Hepatocyte (in vitro differentiated cells): ENCODE measurements at places on chromosomes 2 and 18. TPM values are rescaled to one million over a fixed set of nuclear protein-coding genes. Genes with fewer than 3 reads are reported as not detected.
A peak's percentile ranks its signal among the peaks of the same experiment; 100 is the strongest.

DNA sequence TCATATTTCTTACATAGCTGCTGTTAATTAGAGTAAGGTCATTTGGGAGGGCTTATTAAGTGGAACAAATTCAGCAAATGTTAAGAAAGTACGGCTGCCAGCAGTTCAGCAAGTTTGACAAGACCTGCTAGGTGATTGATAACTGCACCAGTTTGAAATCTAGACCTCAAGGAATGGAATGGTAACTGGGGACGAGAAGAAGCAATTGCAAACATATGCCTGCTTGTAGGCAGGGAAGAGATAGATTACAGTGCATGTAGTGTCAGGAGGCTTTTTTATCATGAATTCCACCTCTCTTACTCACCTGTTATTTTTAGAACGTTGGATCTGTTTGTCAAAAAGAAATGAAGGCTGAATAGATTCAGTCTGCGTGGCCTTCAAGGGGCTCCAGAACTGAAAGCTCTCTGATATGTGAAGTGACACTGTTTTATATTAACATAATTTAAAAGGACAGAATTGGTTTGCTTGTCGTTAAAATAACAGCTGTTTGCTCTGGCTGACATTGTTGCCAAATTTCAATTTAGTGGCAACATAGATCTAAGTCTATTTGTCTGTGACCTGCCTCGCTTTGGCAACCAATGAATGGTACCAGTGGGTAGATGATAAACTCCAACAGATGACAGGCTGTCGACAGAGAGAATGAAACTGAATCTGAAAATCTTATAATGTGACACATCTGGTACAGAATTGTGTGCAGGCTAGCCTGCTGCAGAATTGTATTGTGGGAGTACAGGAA is 199.3 kb downstream of the ZNF407 start:
- no peak overlapping the region for H3K4me3 ChIP-seq
- H3K4me1 ChIP-seq = peaks cover 6% of the 10 kb centered on the region
- H3K27ac ChIP-seq = peak overlapping the region; percentile 71
- no peaks in the 10 kb centered on the region for H3K36me3 ChIP-seq
- H3K27me3 ChIP-seq = no peaks in the 10 kb centered on the region
- DNase-seq = peak; percentile 24

GRCh38 chr2:23091900-23092299 is 293.1 kb upstream of the KLHL29 start:
- no peaks in the 10 kb centered on the region for H3K27me3 ChIP-seq
- no peak overlapping the region for H3K27ac ChIP-seq
- DNase-seq = no peak
- no peaks in the 10 kb centered on the region for H3K36me3 ChIP-seq
- no peak overlapping the region for H3K4me3 ChIP-seq

DNA sequence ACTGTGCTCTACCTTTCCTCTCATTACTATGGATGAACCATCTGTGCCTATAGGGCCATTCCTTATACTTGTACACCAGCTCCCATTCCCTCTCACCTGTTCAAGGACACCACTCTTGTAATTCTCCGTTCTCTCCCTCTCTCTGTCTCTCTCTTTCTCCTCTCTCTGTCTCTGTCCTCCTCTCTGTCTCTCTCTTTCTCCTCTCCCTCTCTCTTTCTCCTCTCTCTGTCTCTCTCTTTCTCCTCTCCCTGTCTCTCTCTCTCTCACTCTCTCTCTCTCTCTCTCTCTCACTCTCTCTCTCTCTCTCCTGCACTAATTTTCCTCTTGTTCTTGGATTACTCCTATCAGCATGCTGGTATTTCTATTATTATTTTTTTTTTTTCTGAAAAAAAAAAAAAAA is 78.9 kb upstream of the RMDN2 start:
- DNase-seq = no peak
- H3K36me3 ChIP-seq = no peaks in the 10 kb centered on the region
- no peak overlapping the region for H3K4me3 ChIP-seq
- H3K27ac ChIP-seq = no peak overlapping the region

DNA sequence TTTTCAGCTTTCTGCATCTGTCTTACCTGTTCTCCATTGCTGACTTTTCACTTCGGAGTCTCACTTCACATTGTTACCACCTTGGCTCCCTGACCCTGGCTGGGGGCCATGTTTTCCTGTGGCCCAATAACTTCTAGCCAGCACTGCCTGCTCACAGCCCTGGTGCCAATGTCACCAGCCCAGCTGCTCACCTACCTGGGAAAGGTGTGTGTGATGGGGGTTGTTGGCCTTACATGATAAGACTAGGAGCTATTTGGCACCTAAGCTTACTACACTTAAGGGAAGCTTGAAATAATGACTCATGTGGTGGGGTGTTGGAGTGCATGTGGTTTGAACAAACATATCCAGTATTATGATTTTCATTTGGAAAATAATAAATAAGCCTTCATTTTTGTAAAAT is 37.5 kb upstream of the PGAP1 start:
- H3K36me3 ChIP-seq = no peaks in the 10 kb centered on the region
- H3K27me3 ChIP-seq = no peaks in the 10 kb centered on the region
- DNase-seq = no peak
- H3K4me3 ChIP-seq = no peak overlapping the region
- peaks cover 19% of the 10 kb centered on the region for H3K4me1 ChIP-seq

DNA sequence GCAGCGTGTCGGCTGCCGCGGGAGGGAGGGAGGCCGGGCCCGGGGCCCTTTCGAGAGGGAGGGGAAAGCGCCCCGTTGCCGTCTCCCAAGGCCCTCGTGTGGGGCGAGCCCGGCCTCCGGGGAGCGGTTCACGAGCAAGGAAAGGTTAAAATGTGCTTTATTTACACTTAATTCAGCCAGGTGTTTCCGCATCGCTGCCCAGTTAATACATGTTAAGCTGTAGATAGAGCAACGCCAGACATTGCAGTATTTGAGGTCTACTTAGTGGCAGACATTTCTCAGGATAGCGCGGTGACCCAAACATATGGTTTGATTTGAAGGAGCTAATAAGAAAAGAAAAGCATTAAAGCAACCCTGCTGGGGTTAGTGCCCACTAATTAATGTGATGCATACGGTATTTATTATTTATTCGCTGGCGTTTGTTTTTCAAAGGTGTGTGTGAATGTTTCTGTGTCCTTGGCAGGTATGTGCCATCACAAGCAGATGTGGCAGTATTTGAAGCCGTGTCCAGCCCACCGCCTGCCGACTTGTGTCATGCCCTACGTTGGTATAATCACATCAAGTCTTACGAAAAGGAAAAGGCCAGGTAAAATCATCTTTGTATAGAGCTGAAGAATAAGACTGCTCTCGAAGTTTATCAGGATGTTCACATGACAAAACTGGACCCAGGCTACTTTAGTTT is 571 bp downstream of the EEF1B2 start:
- H3K36me3 ChIP-seq = peaks cover 3% of the 10 kb centered on the region
- peak overlapping the region; percentile 94 for H3K27ac ChIP-seq
- peak overlapping the region; percentile 47 for H3K4me3 ChIP-seq
- peak; percentile 75 for DNase-seq

DNA sequence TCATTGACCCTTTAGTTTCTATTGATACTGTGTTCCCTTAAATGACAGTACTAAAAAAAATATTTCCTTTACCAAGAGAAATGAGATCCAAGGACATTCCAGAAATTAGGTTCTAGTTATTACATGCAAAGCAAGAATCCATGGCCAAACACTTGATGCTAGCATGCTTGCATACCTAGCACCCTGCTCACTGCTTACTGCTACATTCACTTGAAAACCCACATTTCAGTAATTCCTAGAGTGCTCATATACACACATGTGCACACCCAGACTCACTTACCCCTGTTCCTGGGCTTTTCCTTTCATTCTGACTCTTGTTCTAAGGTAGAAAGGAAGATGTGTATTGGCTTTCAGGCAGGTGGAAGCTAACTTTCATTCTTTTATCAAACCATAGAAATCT is 395.9 kb downstream of the THSD7B start:
- H3K4me1 ChIP-seq = no peaks in the 10 kb centered on the region
- DNase-seq = no peak
- no peak overlapping the region for H3K27ac ChIP-seq
- H3K27me3 ChIP-seq = no peaks in the 10 kb centered on the region

Gene CNDP1
- not detected in 2 replicates for total RNA-seq

DNA sequence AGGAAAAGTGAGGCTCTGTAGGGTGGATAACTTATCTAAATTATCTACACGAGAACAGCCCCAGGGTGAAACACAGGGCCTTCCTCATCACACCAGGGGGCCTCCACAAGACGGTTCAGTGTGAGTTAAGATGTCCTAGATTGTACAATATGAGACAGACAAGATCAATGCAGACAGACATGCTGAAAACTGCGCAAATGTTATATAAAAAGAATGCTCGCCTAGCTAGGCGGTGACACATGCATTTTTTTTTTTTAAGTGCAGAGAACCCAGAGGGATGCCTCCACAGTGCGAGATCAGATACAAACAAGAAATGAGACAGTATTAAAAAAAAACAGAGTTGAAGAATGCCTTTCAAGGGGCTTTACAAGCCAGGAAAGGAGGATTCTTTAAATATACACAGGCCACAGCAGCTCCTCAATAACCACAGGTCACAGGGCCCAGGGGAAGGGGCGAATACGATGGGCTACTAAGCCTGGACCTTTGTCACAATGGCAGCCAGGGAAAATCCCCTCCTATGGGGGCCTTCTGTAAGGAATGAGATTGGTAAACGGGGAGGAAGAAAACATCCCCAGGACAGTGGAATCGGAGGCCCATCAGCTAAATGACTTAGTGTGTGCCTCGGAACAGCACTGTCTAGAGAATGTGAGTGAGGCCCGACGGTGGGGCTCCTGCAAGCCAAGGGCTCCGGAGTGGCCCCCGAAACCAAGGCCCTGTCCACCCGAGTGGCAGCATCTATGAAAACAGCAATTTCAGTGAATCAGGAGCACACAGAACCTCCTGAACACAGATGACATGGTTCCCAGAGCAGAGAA is 48.9 kb downstream of the ADCY3 start:
- H3K36me3 ChIP-seq = no peaks in the 10 kb centered on the region
- no peaks in the 10 kb centered on the region for H3K27me3 ChIP-seq
- no peak overlapping the region for H3K4me3 ChIP-seq
- no peak overlapping the region for H3K27ac ChIP-seq
- no peaks in the 10 kb centered on the region for H3K4me1 ChIP-seq
- no peak for DNase-seq

DNA sequence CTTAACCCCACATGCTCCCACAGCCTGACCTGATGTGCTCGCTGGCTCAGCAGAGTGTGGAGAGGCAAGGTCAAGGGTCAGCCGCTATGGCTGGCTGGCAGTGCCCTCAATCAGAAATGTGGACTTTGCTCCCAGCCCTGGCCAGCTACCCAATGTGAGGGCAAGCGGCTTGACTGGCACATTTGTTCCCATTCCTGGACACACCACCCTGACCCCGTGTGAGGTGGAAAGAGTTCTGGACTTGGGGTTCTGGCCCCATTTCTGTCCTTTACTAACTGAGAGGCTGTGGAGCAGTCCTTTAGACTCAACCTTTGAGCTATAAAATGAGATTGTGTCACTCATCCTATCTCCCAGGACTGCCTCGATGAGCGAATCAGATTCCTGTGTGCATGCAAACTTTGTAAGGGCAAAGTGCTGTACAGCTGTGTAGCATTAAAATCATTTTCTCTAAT is 9.1 kb downstream of the THNSL2 start:
- H3K4me1 ChIP-seq = no peaks in the 10 kb centered on the region
- peak; percentile 26 for DNase-seq
- H3K36me3 ChIP-seq = no peaks in the 10 kb centered on the region
- H3K4me3 ChIP-seq = no peak overlapping the region

DNA sequence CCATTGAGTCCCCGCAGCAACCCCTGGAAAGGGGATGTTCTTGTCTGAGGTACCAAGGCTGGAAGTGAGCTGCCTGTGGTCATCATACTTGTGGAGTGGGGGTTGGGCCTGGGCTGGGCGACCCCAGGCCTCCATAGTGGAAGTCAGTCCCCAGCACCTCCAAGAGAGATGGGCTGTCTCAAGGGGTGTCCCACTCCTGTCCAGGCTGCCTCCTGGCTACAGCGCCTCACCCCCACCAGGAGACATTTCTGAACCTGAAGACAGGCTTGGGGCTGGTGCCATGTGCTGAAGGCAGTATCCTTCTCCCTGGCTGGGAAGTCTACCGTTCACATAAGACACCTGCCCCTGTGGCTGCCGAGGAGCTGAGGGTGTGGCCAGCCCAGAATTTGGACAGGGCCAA is 28.9 kb downstream of the INHBB start:
- no peak for DNase-seq
- no peaks in the 10 kb centered on the region for H3K4me1 ChIP-seq
- no peaks in the 10 kb centered on the region for H3K36me3 ChIP-seq
- no peaks in the 10 kb centered on the region for H3K27me3 ChIP-seq
- no peak overlapping the region for H3K4me3 ChIP-seq

DNA sequence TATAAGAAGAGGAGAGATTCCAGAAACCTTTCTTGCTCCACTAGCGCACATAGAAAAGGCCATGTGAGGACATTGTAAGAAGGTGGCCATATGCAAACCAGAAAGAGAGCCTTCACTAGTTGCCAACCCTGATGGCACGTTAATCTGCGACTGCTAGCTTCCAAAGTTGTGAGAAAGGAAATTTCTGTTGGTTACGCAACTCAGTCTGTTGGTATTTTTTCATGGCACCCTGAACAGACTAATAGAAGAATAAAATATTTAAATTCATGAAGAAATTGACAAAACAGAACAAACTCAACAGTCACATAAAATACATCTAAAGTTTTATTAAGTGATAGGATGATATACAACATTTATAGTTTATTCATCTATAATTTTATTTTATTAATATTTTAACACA is 625.9 kb upstream of the NRXN1 start:
- no peak overlapping the region for H3K27ac ChIP-seq
- DNase-seq = no peak
- no peaks in the 10 kb centered on the region for H3K36me3 ChIP-seq
- H3K4me1 ChIP-seq = no peaks in the 10 kb centered on the region

Gene NOSTRIN
- 10.7 and 19.1 TPM in 2 replicates for total RNA-seq

Gene CHST9
- 30.6 and 32.7 TPM in 2 replicates for total RNA-seq

Gene COLEC12
- 21.2 and 23.2 TPM in 2 replicates for total RNA-seq

Gene PROC
- 42.6 and 62.3 TPM in 2 replicates for total RNA-seq

Gene C1QL2
- 3.7 and 4.9 TPM in 2 replicates for total RNA-seq

Gene SOWAHC
- 26.2 and 26.5 TPM in 2 replicates for total RNA-seq

Gene G6PC2
- not detected in 2 replicates for total RNA-seq

DNA sequence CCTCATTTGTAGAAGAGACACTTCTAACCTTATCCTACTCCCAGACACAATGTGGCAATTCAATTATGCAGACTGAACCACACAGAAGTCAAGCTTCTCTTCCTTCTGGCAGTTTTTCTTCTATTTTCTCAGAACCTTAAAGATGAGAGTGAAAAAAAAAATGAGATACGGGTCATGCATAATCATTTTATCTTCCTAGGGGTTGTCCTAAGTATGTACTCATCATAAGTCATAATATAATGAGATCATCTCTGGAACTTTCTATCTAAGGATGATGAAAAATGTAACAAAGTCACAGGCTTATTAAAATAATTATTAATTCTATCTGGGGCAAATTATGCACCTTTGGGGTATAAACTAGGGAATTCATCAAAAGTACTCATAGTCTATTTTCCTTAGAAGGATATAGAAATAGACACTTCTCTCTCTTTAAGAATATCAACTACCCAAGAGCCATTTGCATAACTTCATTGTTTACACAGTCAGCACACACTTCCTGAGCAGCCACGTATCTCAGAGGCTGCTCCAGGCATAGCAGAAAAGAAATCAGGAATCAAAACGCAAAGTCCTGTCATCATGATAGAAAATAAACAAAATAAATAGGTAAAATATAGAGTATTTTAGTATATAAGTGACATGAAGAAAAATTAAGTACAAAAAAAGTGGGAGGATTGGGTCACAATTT is 345.9 kb upstream of the SPHKAP start:
- no peak overlapping the region for H3K27ac ChIP-seq
- no peaks in the 10 kb centered on the region for H3K27me3 ChIP-seq
- H3K4me1 ChIP-seq = no peaks in the 10 kb centered on the region
- H3K4me3 ChIP-seq = no peak overlapping the region
- no peaks in the 10 kb centered on the region for H3K36me3 ChIP-seq
- no peak for DNase-seq

GRCh38 chr2:127721311-127721977 is 20.1 kb downstream of the SFT2D3 start:
- no peaks in the 10 kb centered on the region for H3K36me3 ChIP-seq
- H3K4me1 ChIP-seq = no peaks in the 10 kb centered on the region
- no peak overlapping the region for H3K4me3 ChIP-seq
- no peak overlapping the region for H3K27ac ChIP-seq
